ENCODE measurements at places on chromosomes 2 and 18.

GRCh38 chr2:217553202-217553601 lies 449.6 kb downstream of the TNS1 start:
- DNase-seq: no peak

- no peak for DNase-seq
These were observed 42.1 kb upstream of the RFX8 start for GRCh38 chr2:101516823-101517690.

GRCh38 chr2:146228020-146228393 lies 1616.8 kb upstream of the ACVR2A start:
- no peak for DNase-seq

DNA sequence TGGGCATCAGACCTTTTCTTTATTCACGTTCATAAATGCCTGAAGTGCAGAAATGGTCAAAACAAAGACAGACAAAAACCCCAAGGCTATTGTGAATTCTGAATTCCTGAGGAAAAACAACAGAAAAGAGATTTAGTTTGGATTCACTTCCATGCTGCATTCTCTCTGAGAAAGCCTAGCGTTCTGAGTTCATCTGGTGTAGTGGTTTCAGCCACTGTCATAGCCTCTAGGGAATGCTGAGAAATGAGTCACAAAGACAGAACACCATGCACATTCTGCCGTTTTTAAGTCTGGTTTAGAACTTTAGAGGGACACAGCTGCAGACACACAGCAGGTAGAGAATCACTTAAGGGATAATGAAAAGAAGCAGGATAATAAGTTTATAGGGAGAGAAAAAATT lies 93.8 kb downstream of the LRP1B start:
- no peak for DNase-seq

GRCh38 chr2:42743659-42743990 lies 20.3 kb downstream of the OXER1 start:
- DNase-seq: no peak

GRCh38 chr2:9069543-9069942 lies 66.1 kb upstream of the MBOAT2 start:
- DNase-seq: no peak

DNA sequence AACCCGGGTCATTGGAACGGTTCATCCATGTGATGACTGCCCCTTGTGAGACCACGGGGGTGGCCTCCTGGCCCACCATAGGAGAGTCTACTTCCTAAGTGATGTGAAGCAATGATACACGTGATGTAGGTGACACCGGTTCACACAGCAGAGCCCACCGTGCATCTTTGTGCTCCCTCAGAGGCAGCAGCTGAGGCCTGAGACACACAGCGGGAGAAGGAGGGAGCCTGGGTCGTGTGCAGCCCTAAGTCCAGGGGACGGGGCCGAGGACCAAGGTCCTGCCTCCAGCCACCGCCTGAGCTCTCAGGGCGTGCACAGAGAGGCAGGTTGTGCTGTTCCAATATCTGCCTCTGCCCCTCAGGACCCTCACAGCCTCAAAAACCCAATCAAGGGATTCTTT lies 377.2 kb upstream of the SALL3 start:
- no peak for DNase-seq

GRCh38 chr2:60324536-60324935 lies 228.9 kb downstream of the BCL11A start:
- no peak for DNase-seq

- no peak for DNase-seq
These were observed 48.8 kb downstream of the TCF7L1 start for GRCh38 chr2:85181844-85182456.

GRCh38 chr2:119481501-119482455 lies 42.5 kb downstream of the SCTR start:
- no peak for DNase-seq

DNA sequence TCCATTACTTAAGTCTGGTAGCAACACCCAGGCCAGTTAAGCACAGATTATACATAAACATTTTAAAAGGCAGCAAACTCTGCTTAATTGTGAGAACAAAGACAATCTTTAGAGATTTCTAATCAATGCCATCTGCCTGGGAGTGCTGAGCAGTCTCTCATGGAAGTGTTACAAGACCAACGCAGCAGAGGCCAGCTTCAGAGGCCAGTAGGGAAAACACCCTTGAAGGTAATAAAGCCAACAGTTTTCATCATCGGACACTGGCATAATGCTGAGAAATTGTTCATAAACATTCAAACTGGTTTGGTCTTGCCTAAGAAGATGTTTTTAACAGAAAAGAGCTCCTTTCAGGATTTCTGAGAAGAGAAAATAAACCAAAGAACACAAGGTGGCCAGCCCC lies 35.0 kb downstream of the EPB41L3 start:
- DNase-seq: no peak

DNA sequence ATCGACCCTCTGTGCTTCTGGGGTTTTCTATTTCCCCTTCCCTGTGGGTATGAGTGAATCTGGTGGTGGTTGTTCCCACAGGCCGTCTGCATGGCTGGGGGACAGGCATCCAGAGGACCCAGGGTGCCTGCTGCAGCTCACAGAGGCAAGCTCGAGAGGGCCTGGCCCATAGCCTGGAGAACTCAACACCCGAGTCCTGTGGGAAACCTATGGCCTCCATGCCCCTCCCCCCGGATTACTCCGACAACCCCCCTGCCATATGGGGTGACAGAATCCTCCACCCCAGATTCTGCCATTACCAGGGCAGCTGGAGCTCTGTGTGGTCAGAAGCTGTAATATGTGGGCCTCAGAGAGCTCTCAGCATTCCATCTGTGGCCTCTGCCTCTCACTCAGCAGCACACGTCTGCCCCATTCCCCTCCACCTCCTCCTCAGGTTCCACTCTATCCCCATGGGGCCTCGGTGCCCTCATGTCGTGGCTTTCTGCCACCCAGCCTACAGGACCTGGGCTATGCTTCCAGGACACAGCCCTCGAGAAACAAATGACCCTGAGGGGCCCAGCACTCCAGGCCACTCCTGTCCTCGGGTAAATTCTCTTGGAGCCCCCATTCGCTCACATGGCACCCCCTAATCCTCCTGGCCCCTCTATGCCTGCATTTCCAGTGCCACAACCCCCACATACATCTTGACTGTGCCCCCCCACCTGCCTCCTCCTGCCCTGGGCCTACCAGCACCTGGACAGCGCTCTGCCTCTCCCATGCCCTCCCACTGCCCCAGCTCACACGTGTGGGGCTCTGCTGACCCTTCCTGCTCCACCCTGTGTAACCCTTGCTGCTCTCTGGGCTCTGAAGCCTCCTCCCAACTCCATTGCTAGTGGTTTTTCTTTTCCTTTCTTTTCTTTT lies 3.6 kb downstream of the MZT2A start:
- DNase-seq: no peak

- no peak for DNase-seq
These were observed 57.8 kb upstream of the SPP2 start for GRCh38 chr2:233992513-233993217.

- DNase-seq: no peak
These were observed 8.2 kb upstream of the GBX2 start for GRCh38 chr2:236176417-236176816.

- DNase-seq: no peak
These were observed 25.1 kb upstream of the MRO start for GRCh38 chr18:50844960-50845359.

- no peak for DNase-seq
These were observed 48.6 kb downstream of the UGGT1 start for GRCh38 chr2:128139624-128140023.

- DNase-seq: no peak
These were observed 101.8 kb upstream of the APCDD1 start for GRCh38 chr18:10352671-10353070.

DNA sequence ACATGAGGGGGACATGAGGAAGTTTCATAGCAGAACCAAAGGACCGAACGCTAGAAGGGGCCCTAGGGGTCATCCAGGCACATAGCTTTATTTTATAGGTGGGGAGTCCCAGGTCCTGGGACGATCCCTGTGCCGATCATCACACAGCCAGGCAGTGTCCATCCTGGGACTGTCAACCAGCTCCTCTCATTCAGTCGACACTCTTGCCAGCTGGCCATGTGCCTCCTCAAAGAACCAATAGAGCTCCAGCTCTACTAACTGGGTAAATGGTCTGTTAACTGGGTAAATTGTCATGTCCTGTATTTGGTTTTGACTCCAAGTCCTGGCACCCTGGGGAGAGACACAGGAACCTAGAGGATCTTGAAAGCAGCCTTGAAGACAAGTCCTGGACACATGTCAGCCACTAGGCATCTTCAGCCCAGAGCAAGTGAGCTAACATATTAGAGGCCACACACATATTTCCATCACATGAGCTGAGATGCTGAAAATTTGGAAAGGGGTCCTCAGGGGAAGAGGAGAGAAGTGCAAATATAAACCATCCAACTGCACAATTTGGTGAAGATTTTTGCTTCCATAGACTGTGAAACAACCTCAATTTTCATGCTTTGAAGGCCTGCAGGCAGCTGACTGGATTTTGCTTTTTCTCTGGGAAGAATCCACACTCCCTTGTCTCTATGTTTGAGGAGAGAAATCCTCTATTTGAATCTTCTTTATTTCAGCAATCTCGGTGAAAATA lies 361.1 kb upstream of the SLC14A2 start:
- DNase-seq: no peak

- DNase-seq: no peak
These were observed 34.1 kb downstream of the HRH4 start for GRCh38 chr18:24494586-24494985.

DNA sequence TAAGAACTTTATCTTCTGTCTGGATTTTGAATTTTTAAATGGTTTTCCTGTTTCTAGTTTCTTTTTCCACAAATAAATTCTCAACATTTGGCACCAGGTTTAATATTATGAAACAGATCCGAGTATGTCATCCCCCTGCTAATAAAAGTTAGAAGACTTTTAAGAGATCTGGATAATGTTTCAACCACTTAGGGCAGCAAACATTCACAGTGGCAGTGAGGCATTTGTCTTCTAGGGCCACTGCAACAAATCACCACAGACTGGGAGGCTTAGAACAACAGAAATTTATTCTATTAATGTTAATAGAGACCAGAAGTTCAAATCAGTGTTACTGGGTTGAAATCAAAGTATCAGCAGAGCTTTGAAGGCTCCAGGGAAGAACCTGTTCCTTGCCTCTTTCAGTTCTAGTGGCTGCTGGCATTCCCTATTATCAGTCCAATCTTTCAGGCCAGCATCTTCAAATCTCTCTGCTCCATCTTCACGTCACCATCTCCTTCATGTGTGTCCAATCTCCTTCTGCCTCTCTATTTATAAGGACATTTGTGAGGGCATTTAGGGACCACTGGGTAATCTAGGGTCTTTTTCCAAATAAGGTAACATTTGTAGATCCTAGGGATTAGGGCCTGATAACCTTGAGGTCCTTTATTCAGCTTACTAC lies 23.4 kb downstream of the ACSL3 start:
- DNase-seq: no peak

DNA sequence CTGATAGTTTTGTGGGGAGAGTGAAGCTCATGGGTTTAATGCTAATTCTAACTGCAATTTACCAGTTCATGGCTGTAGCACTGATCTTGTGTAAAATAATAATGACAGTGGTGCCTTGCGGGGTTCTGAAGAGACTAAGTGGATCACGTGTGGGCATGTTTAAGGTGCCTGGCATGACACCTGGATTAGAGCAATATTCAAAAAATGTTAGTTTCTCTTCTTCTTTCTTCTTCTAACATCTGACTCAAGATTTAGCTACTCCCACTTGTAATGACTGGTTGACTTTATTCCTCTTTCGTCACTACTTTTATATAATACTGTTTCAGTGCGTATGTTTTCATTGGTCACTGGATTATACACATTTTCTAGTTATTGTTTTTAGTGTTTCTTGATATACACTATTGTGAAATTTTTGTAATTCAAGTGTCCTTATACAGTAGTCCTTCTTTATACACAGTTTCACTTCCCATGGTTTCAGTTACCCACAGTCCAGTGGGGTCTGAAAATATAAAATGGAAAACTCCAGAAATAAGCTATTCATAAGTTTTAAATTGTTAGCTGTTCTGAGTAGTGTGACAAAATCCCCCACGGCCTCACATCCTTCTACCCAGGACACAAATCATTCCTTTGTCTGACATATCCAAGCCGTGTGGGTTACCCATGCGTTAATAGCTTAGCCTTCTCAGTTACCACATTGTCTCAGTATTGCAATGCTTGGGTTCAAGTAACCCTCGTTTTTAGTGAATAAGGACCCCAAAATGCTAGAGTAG lies 662.2 kb upstream of the CNTNAP5 start:
- DNase-seq: no peak

- no peak for DNase-seq
These were observed 103.6 kb upstream of the TMEM200C start for GRCh38 chr18:5998907-5999306.

DNA sequence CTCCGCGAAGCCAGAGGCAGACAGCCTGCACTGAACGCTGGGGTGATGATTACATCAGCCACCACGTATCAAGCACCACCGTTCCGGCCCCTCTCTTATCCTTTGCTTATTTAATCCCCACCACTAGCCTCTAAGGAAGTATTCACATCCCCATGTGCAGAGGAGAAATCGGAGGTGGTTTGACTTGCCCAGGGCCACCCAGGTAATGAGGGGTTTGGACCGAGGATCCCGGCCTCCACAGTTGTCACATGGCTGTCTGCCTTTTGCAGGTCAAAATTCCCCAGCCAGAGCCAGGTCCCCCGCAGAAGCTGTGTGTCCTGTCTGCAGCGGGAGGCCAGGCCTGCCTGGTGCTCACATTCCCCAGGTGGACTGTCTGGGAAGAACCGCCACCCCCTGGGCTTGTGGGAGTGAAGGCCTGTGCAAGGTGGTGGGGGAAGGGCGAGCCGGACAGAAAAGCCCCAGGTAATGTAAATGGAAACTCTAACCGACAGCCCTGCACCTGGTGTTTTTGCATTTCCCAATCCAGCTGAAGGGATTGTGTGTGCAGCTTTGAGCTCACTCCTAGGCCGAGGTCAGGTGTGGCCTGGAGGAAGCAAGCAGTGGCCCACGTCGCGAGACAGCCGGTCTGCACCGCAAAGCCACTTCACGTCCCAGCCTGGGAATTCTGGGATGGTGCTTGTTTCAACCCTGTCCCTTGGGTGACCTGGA lies 108.5 kb upstream of the ID2 start:
- DNase-seq: no peak

GRCh38 chr2:42010743-42011298 lies 37.0 kb upstream of the PKDCC start:
- no peak for DNase-seq

- no peak for DNase-seq
These were observed 16.5 kb downstream of the PTPN2 start for GRCh38 chr18:12867441-12868123.
